ENCODE measurements at places on chromosomes 4 and X.

- no peak for DNase-seq
These were observed 994.0 kb downstream of the ARAP2 start for GRCh38 chr4:35250331-35250730.

- no peak for DNase-seq
These were observed 22.1 kb downstream of the PPP1R2C start for GRCh38 chrX:42755815-42756214.

GRCh38 chr4:159129814-159130550 is 27.1 kb downstream of the RAPGEF2 start:
- DNase-seq = no peak

DNA sequence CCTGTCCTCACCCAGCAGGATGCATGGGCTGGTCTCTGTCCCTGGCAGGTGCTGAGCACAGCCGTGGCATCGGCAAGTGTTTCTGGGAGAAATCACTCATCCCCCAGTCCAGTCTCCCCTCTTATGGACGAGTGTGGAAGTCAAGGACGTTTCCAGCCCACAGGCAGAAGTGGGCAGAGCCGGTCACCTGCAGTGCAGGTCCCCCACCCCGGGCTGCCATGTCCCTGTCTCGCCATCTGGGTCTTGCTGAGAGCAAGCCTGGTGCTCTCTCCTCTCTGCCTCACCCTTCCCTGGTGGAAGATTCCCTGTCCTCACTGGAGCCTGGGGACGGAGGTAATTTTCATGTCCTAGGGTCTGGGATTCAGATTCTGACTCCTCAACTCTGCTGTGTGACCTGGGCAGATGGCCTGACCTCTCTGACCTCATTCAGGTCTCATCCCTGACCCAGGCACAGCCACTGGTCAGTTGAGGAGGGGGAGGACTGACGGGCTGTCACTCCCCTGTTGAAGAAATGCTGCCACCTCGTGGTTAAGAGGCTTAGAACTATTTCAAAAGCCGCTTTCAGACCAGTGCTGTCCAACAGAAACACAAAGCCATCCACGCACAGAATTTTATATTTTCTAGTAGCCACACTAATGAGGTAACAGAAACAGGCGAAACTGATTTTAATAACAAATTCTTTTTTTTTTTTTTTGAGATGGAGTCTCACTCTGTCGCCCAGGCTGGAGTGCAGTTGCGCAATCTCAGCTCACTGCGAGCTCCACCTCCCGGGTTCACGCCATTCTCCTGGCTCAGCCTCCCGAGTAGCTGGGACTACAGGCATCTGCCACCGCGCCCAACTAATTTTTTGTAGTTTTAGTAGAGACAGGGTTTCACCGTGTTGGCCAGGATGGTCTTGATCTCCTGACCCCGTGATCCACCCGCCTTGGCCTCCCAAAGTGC is 1.8 kb downstream of the CPZ start:
- peak; percentile 79 for DNase-seq

GRCh38 chr4:136056748-136057147 is 1475.5 kb downstream of the PCDH18 start:
- no peak for DNase-seq

GRCh38 chr4:143082701-143083100 is 102.0 kb upstream of the USP38 start:
- no peak for DNase-seq

DNA sequence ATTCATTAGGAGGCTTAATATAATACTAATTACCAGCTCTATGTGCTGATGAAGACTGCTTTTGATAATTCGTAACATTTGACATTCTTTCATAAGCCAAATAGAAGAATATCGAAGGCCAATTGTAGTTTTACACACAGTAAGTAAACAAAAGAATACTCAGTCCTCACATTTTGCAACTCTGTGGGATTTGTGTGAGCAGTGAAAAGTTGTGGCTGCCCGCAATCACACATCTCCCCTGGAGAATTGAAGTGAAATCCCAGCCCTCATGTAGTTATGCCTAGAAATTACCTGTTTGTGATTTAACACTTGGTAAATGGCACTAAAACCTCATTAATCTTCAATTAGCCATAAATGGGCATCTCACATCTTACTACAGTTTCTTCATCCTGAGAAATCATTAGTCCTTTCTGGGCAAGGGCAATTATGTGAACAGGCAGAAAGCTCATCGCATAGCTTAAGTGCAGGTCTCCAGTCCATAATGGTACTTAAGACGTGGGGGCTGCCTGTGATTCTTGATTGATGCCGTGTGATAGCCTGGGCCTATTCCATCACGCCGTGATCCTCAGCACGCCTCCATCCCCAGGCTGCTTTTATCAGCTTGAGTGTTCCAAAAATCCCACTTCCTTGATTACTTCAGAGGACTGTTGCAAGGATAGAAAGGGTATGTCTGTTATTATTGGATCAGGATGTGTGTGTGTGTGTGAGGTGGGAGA is 97.9 kb upstream of the METTL14 start:
- no peak for DNase-seq

Data from HEK293T (cell line).